Stimulated activated naive CD4-positive, alpha-beta T cell treated with Interleukin-2 at 50 U/mL for 16 hours (primary cell): ENCODE measurements at places on chromosomes 13 and 19.
A peak's percentile ranks its signal among the peaks of the same experiment; 100 is the strongest.

GRCh38 chr19:34960940-34961679 is 2.9 kb downstream of the ZNF792 start:
- DNase-seq, result no peak

GRCh38 chr13:49517461-49517860 is 21.7 kb downstream of the PHF11 start:
- no peak for DNase-seq

DNA sequence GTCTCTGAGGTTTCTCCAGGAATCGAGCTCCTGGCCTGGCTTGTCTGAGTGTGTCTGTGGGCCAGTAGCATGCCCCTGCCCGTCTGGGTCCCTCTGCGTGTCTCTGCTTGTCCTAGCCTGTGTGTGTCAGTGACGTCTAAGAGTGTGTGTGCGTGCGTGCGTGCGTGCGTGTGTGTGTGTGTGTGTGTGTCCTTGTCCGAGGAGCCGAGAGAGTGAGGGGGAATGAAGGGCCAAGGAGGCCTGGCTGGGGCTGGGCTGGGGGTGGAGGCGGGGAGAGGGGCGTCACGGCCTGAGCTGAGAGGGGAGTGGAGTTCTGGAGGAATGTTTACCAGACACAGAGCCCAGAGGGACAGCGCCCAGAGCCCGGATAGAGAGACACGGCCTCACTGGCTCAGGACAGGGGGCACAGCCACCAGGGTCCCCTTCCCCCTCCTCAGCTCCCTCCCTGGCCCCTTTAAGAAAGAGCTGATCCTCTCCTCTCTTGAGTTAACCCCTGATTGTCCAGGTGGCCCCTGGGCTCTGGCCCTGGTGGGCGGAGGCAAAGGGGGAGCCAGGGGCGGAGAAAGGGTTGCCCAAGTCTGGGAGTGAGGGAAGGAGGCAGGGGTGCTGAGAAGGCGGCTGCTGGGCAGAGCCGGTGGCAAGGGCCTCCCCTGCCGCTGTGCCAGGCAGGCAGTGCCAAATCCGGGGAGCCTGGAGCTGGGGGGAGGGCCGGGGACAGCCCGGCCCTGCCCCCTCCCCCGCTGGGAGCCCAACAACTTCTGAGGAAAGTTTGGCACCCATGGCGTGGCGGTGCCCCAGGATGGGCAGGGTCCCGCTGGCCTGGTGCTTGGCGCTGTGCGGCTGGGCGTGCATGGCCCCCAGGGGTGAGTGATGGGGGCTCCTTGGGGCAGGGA is at the start of gene AXL:
Gene AXL, plus strand, starts transcription at position 609 of the 893 bp plus-strand sequence. Its CDS starts 170 bp downstream, at position 779.
- no peak for DNase-seq

DNA sequence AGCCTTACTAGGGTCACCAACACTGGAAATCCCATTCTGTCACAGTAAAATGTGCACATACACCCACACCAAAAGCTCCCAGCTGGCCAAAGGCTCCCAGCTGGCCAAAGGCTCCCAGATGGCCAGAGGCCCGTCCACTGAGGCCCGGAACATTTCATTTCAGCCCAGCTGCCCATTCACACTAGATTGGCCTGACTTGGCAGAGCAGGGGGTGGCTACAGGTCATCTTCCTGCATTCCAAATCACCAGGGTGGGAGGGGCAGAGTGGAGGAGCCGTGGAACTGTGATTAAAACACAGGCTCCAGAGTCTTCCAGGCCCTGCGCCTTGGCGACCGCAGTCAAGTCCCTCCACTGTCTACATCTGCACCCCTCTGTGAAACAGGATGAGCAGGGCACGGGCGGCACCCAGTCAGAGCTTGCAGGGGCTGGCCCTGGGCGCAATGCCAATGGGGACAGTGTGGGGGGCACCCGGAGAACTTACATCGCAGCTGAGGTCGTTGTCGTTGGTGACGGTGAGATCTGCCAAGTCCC is 10.1 kb upstream of the PRKD2 start:
- no peak for DNase-seq

- DNase-seq, result no peak
These were observed 3.8 kb downstream of the BST2 start for GRCh38 chr19:17401628-17402027.

- DNase-seq, result no peak
These were observed 21.5 kb downstream of the NFIX start for GRCh38 chr19:13016628-13017305.

DNA sequence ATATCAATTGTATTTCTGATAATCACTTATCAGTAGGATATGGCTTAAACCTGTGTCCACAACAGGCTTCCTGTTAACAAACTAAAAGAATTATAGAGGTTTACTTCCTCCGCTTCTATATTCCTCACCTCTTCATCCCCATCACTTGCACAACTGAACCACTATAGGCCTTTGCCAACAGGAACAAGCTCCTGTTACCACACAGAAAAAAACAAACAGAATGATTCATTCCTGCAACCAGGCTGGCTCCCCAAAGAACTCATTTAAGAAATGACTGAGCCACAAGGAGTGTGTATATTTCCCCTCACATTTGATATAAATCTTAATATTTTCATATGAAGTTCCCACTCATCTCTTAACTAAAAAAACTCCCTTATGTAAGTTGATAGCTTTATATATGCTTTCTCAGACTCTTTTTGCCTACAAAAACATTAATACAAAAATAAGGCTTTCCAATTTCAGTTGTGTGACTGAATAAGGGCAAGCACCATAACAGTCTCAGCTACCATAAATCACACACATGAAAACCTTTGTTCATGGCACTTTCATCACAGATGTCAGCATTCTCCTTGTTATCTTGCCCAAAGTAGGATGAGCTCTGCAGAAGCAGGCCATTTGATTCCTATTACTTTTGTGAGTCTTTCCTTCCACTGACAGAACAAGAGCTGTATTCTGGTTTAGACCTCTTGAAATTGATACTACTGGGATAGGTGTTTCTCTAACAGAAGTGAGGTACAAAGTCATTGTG is 366.8 kb downstream of the SLITRK1 start:
- DNase-seq, result no peak

DNA sequence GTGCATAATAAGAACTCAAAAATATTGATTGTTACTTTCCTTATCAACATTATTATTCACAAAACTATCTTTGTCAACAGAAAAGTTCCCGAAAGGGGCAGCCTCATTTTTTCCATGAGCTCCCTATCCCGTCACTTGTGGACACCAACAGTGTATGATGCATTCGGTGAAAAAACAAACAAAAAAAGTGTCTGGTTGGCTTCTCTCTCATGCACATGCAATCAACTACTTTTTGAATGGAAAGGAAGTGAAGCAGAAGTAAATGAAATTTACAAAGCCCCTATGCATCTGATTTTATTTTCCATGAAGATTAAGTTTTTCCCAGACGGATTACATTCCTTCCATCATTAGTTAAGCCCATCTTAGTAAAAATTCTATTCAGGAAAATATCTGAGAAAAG is 526.9 kb downstream of the RFC3 start:
- DNase-seq, result no peak

- no peak for DNase-seq
These were observed 610 bp downstream of the ZNF791 start for GRCh38 chr19:12611361-12611699.

DNA sequence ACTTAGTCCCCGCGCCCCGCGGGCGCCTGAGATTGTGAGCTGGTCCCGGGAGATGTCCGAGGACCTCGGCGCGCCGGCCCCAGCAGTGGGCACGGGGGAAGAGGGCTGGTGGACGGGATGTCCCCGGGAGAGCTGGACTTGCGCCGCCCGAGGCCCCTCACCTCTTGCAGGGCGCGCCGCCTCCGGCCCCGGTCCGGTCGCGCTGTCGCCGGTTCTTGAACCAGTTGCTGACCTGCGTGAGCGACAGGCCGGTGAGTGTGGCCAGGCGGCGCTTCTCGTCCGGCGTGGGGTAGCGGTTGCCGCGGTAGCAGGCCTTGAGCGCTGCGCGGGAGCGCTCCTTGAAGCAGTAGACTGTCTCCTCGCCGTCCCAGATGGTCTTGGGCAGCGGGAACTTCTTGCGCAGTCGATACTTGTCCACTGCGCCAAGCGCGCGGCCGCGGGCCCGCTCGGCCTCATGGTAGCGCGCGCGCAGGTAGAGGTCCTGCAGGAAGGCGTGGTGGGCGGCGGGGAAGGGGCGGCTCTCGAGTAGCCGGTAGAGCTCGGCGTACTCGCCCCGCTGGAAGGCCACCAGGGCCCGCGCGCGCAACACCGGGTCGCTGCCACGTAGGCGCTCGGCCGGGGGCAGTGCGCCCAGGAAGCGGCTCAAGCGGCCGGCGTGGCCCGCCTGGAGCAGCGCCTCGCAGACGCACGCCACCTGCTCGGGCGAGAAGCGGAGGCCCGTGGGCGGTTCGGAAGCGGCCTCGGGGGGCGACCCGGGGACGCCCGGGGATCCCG is 984 bp downstream of the SIX5 start:
- DNase-seq, result no peak

GRCh38 chr19:29867984-29868383 is 56.2 kb downstream of the CCNE1 start:
- no peak for DNase-seq

DNA sequence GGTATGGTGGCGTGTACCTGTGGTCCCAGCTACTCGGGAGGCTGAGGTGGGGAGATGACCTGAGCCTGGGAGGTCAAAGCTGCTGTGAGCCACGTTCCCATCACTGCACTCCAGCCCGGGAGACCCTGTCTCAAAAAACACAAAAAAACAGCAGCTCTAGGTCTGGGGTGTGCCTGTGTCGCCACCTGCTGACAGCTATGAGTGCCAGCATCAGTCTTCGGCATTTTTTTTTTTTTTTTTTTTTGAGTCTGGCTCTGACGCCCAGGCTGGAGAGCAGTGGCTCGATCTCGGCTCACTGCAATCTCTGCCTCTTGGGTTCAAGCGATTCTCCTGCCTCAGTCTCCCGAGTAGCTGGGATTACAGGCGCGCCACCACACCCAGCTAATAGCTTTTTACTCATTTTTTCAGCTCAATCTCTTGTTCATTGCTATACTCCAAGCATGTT is 10.1 kb downstream of the AP2S1 start:
- peak; percentile 45 for DNase-seq

- no peak for DNase-seq
These were observed 20.3 kb upstream of the EPHX3 start for GRCh38 chr19:15252398-15253018.

DNA sequence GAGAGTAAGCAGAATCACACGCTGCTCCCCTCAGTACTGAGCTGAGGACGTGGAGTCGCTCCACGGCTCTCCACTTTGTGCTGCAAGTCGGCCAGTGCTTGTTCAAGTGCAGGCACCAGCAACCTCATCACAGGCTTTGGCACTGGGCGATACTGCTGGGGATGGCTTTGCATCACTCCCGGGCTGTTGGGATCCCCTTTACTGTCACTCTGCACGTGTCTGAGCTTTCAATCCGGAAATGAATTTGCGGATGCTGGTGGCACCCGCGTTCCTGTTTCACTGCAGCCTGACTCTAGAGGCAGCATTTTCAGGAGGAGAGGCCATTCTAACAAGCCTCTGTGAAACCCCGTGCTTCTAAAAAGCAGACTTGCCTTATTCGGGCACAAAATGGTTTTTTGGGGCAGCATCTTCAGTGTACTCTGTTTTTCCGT is 19.1 kb downstream of the SMARCA4 start:
- DNase-seq, result peak; percentile 1

DNA sequence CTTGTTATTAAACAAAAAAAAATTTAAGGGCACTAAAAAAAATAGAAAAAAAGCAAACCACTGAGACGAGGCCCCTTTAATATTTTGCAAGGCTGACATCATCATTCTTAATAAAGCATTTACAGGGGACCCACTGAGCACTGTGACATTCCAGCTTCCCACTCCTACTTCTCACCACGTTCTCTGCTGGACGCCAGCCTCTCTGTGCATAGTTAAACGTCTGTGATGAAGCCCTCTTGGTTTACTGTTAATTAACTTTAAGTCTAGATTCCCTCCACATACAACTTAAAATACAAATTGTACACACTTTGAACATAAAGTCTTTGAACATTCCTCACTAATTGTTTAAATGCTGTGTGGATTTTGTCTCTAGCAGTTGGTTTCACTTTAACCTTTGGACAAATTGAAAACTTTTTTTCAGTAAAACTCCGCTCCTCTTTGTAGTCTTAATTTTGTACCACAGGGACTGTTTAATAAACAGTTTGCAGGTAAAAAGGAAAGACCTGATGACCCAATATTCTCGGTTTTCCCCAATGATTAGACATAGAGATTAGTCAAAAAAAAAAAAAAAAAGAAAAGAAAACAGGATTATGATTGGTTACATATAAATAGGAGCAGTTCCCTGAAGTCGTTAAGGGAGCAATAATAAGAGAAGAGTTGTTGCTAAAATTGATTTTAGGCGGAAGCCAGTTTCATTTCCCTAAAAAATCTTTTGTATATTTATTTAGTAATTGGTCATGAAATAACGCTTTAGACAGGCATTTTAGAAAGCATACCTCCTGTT is 219.8 kb downstream of the MZT1 start:
- no peak for DNase-seq

- peak; percentile 23 for DNase-seq
These were observed 14.5 kb downstream of the FFAR2 start for GRCh38 chr19:35462476-35462953.

DNA sequence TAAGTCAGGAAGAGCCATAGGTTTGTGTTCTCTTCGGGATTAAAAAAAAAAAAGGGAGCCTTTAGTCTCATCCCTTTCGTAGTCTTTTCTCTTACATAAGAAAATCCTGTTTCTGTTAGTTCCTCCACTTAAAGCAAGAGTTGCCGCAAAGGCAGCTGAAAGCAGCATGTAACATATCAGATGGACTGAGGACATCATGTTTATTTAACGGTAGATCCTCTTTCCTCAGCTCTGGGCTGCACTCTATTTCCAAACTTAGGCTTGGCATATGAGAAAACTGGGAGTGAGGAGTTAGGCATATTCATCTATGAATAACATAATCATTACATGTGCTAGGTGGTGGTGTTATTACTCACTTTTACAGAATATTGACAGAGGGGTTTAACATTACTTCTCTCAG is 391.2 kb downstream of the KLF12 start:
- no peak for DNase-seq

GRCh38 chr19:51739466-51740213 is 12.0 kb downstream of the FPR1 start:
- DNase-seq, result no peak

- DNase-seq, result no peak
These were observed 2660.1 kb upstream of the PCDH20 start for GRCh38 chr13:64075543-64076271.

DNA sequence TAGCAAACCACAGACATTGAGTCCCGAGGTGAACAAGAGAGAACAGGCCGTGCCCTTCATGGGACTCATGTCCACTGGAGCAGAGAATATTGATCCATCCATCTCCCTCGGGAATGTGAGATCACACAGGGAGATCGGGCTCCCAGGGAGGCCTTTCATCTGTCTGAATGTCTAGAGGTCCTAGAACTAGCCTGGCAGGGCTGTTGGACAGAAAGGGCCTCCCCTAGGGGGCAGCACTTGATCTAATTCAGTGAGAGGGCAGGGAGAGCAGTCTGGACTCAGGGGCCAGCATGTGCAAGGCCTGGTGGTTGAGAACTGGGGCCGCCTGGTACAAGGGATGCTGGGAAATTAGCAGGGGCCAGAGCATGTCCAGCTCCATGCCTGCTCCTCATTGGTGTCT is 4.3 kb downstream of the RUVBL2 start:
- DNase-seq, result peak; percentile 29

GRCh38 chr19:29596080-29596727 is 9.9 kb upstream of the POP4 start:
- DNase-seq, result no peak

GRCh38 chr19:37997911-37998344 is 90.9 kb downstream of the SIPA1L3 start:
- no peak for DNase-seq

- DNase-seq, result no peak
These were observed 15.3 kb upstream of the KCTD4 start for GRCh38 chr13:45216193-45216592.
